Head of caudate nucleus (tissue), 42 donors: ENCODE measurements at places on chromosomes 7 and 10.

DNA sequence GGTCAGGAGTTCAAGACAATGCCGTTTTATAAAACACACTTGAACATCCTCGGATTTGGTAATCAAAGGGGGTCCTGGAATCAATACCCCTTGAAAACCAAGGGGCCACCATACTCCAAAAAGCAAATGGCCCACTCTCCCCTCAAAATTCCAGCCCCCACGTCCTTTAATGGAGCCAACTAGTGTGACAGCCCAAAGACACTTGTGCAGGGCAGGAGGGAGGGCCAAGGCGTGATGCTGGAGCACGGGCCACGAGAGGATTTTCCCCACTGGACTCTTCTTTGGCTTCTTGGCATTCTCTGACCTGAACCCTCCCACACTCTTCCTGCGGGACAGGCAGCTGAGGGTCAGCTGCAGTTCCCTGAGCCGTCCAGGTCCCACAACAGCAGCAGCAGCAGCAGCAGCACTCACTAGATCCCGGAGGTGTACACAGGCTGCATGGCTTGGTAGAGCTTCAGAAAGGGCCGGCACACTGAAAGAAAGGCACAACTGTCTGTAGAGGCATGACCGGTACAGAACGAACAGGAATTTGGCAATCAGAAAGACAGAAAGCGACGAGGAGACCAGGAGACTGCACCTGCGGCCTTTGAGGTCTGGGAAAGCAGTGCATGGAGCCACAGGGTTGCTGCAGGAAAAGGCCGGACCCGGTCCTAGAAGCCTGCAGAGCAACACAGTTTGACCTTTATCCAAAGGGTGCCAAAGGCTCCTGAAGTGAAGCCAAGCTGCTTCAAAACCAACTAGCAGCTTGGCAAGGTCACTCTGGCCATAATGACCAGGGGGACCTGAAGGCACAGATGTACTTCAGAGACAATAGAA is 168.2 kb downstream of the TNS3 start:
- DNase-seq, result no peak

DNA sequence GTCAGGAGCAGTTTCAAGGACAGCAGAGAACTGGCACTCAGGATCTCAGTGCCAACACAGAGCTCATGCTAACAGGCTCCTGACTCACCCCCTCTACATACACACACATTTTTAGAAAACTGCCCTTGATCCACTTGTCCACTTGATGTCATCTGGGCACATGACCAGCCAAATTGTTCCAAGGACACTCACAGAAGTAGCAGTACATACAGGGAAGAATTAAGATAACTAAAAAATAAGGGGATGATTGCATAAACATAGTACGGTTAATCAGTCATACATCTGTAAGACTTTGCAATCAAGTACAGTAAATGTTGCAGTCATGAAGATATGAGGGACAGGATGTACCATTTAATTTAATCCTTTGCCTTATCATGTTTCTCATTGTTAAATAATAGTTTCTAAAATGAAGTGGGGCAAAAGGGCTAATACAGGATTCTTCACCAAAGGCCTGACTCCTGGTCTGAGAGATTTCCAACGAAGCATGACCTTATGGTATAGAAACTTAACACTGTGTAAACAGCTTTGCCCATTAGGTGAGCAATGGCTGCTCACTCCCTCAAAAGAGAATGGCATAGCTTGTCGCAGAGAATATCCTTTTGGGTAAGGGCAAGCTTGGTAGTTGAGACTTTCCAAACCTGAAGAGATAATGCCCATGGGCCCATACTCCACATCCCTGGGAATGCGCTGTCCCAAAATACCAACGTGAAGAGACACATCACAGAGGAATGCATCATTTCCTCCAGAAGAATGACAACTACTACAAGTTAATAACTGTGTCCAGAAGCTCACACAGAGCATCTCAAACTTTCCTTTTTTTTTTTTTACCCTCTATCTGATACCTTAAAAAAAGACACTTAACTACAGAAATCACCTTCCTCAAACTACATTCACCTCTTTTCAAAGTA is 94.1 kb downstream of the ARMH3 start:
- no peak for DNase-seq

GRCh38 chr7:77887567-77887966 is 89.0 kb downstream of the PHTF2 start:
- no peak for DNase-seq

DNA sequence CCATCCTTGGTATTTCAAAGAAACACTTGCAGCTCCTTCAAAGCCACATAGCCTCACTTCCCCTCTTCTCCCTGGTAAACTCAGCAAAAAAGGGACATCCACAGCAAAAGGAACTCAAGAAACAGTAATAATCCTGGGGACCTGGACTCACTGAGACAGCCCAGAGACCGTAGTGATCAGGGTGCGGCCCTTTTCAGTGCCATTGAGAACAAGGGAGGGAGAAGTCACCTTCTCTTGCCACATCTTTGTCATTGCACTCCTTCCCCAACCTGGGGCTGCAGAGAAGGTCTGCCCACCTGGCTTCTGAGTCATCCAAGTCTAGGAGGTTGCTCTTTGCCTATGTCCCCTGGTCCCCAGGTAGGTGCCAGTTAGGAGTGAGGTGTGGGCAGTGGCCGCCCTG is 93.9 kb upstream of the SH2B2 start:
- no peak for DNase-seq

- no peak for DNase-seq
These were observed 18.0 kb downstream of the NUDT5 start for GRCh38 chr10:12177642-12178041.

GRCh38 chr7:99210265-99210970 is 2.5 kb upstream of the KPNA7 start:
- no peak for DNase-seq

DNA sequence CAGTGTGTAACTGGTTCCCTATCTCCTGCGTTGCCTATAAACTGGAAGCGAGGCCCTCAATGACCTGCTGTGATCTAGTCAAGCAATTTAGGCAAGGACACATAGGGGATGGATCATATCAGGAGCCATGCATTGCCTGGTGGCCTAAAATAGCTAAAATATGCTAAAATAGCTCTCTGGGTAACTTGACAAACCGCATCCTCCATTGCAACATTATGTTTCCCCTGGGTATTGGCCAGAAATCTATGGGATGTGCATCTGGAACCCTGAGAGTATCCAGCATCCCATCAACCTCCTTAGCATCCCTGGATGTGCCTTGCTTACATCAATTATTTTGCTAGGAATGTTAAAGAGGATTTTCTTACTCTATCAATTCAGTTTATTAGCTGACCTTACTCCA is 91.7 kb upstream of the ADCY1 start:
- DNase-seq, result no peak

DNA sequence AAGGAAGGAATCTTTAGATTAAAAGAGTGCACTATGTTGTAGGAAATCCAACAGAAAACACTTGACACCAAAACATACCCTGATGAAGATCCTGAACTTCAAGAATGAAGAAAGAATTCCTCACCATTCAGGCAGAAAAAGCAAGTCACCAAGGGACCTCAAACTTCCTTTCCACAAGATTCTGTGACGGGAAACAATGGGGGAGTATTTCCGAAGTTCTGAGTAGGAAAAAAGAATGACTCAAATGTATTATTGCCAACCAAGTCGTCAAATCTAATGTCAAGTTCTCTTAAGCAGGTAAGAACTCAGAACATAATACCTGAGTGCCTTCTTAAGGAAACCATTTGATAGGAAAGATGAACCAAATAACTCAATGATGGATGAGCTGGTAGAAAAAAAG is 44.7 kb upstream of the MTURN start:
- DNase-seq, result no peak

DNA sequence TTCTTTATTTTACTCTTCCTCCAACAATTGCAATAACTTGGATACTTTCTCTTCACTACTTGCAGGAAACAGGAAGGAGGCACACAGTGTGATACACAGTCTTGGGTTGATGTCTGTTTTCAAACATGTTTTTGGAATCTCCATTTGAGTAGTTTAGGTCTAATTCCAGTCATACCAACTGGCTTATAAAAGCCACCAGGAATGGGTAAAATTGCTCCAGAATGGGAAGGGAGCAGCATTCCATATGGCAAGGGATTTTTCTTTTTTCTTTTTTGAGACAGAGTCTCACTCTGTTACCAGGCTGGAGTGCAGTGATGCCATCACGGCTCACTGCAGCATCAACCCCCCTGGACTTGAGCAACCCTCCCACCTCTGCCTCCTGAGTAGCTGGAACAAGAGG is 545.1 kb upstream of the GALNT17 start:
- no peak for DNase-seq

- DNase-seq, result no peak
These were observed 9.1 kb downstream of the TTYH3 start for GRCh38 chr7:2640846-2641316.

DNA sequence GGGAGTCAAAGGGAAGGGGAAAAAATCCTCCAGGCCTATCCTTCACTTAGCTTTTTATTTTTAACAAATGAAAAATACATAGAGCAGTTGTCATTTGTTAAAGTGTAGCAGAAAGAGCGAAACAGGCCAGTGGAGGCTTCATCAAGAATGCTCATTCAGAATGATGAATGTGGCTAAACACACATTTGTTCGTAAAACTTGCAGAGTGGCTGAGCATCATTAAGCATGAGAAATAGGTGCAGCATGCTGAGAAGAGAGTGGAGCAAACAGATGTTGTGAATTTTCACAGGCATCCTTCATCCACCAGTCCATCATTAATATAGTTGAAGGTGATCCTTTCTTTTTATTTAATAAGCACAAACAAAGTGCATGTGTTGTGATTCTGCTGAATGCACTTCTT is 407.6 kb downstream of the LRMDA start:
- no peak for DNase-seq

DNA sequence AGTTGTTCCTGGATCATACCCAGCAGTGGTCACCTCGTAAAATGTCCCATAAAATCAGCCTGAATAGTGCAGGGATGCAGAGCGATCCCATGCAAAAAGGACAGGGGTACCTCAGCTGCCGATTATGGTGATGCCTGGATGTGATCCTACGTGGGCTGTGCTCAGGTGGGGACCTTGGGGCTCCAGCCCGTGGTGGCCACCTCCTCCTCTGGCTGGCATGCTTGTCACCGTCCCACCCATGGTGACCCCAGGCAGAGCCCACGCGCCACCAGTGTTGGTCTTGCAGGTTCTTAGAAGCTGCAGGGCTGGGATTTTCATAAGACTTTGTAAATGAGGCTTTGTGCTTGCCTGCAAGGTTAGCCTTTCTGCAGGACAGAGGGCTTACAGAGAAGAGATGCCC is 97.2 kb downstream of the GLRX3 start:
- DNase-seq, result no peak

DNA sequence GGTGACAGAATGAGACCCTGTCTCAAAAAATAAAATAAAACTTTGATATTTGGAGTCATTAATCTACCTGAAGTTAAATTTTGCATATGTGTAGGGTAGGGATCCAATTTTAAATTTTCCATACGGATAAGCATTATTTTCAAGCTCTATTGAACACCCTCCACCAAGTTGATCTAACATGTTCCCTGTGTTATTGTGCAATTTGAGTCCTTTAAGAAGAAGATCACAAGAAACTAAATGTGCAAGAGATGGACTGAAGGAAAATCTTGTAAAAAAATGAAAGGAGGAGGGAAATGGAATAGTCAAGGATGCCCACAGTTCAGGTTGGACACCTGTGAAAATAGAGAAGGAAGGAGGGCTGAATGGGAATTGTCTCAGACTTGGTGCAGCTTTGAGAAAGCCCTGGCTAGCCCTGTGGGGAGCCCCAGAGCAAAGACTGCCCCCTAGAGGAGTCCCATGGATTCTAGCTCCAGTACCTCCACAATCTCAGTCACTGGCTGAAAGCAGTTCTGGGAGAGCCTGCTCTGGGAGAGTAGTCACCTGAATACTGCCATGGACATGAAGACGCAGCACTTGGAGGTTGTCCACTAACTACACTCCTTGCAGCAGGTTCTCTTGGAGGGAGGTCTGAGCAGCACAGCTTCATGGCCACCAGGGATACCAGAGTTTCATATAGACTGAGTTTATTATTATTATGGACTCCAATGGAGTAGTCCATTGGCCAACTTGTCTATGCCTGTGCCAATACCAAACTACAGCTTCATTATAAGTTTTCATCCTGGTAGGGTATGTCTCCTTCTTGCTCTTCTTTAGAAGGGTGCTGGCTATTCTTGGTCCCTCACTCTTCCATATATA is 5.7 kb upstream of the TIAL1 start:
- no peak for DNase-seq

DNA sequence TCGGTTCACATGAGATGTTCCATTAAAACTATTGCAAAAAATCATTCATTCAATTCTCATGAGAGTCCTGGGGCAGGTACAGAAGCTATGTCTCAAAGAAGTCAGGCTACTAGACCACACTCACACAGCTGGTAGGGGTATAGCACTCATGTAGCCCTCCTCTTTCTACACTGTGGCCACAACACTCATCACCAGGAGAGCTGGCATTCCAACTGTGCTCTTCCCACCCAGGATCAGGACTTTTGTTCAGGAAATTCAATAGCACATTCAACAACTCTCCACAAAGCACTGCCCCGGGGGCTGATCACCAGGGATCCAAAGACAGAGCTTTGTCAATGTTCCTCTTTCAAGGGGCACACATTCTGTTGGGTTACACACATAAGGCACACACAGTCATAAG is 31.0 kb upstream of the C10orf90 start:
- DNase-seq, result no peak

DNA sequence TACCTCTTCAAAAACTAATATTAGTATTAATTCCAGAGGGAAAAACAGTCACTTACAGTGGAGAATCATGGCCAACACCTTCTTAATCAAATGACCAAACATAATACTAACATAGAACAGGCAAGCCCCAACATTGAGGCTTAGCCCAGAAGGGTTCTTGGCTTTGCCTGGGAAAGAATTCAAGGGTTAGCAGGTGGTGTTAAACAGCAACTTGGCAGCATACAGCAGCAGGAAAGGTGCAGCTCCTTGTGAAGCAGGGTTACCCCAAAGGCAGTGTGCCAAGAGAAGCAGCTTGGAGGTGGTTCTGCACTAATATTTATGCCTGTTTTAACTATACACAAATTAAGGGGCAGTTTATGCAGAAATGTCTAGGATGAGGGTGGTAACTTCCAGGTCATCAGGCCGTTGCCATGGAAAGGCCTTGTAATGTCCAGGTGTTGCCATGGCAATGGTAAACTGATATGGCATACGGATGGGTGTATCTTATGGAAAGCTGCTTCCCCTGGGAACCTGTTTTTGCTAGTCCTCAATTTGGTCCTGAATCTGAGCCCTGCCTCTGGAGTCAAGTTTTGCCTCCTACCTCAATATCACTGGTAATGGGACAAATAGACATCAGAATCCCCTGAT is 27.2 kb upstream of the BEND7 start:
- DNase-seq, result no peak
